GM18507 (cell line): ENCODE measurements at places on chromosomes 3 and 15.
A peak's percentile ranks its signal among the peaks of the same experiment; 100 is the strongest.

DNA sequence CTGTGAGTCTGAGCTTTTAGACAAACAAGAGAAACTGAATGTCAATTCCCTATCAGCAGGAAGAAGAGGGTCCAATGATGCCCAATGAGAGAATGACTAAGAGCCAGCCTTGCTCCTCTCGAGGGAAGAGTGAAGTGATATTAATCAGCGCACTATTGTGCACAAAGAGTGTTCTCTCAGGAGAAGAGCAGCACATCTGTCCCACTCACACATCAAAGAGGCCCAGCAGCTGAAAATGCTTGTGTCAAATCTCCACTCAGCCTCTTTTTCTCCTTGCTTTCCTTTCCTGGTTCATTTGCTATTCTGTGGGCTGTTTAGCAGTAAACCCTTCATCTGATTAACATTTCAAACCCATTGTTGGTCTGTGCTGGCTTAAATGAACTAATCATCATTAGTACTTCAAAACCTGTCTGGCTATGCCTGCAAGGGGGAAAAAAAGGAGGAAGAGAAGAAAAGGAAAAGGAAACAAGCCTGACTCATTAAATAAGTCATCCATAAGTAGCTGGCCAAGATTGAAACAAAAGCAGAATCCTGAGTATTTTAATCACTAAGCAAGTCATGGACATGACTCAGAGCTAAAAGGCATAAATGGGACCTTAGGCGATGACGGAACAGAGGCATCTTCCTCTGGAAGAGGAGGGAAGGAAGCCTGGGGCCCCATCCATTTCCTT lies 912.7 kb downstream of the TUSC7 start:
- no peak for DNase-seq

GRCh38 chr15:43253431-43254403 lies 13.0 kb downstream of the TGM5 start:
- DNase-seq: peak; percentile 22

- DNase-seq: no peak
These were observed 9.4 kb upstream of the SUMF1 start for GRCh38 chr3:4476496-4476895.

DNA sequence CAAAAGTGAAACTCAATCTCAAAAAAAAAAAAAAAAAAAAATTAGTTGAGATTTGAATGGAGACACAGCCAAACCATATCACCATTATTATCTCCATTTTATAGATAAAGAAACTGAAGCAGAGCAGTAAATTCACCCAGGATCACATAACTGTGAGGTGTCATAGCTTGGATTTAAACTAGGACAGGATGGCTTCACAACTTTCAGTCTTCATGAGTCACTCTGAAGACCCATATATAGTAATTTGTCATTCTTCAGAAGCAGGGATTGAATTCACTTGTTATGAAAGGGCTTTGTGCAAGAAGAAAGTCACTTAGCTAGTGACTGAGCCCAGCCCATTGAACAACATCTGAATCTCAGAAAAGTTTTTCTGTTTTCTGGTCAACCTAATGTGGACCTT lies 60.5 kb upstream of the LRIG1 start:
- no peak for DNase-seq

DNA sequence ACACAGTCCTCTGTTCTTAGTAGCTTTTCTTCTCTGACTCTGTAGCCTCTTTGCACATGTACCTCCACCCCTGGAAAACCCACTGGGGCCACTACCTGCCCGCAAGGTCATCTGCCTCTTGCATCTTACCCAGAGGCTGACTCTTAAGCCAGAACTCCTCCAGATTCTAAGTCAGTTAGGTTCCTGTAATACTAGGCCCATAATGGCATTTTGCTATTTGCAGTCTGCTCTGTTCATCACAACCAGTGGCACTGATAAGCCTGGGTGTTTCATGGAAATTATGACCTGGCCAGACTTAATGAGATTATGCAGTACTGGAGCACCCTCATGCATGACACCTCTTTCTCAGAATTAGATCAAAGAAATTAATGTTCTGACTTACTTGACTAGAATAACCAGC lies 31.7 kb upstream of the ATG7 start:
- no peak for DNase-seq

- DNase-seq: no peak
These were observed 196.2 kb downstream of the ROBO2 start for GRCh38 chr3:77236118-77236517.

- no peak for DNase-seq
These were observed 45.4 kb upstream of the RAD18 start for GRCh38 chr3:9008550-9009255.

DNA sequence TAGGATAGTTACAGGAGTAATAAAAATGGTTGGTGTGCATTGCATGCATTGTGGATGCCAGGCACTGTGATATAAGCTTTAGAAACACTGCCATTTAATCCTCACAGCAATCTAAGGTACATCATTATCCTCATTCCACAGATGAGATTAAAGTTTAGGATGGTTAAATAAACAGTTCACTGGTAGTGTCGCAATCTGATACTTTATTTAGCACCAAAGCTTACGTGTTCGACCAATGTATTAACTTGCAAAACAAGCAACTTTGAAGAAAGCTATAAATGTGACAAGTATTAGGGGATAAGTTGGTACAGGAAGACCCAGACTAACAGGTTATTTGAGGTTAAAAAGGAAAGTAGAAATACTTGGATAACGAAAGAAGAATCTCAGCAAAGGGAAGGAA lies 150.5 kb upstream of the ZNF385D start:
- DNase-seq: no peak

DNA sequence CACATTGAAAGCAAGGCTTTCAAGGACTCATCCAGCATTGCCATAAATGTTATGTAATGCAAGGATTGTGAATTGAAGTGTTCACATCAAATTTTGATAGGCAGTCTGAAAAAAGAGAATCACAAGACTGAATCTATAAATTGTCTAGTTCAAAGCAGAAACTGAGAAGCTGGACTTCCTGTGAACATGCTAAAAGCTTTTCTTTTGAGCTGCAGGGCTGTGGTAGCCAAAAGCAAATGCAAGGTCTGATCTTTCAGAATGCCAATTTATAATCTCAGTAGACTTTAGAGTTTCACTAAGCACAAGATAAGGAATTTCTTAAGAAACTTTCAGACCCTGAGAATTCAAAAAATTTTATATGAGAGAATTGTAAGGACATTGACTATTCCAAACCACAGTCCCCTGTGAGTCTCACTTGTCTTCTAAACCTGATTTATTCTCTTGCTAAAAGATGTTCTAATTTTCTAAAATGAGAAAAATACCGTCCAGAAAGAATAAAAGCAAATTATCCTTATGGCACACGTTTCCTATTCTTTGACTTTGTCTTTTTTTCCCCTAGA lies 1700.3 kb downstream of the OTOL1 start:
- DNase-seq: no peak

DNA sequence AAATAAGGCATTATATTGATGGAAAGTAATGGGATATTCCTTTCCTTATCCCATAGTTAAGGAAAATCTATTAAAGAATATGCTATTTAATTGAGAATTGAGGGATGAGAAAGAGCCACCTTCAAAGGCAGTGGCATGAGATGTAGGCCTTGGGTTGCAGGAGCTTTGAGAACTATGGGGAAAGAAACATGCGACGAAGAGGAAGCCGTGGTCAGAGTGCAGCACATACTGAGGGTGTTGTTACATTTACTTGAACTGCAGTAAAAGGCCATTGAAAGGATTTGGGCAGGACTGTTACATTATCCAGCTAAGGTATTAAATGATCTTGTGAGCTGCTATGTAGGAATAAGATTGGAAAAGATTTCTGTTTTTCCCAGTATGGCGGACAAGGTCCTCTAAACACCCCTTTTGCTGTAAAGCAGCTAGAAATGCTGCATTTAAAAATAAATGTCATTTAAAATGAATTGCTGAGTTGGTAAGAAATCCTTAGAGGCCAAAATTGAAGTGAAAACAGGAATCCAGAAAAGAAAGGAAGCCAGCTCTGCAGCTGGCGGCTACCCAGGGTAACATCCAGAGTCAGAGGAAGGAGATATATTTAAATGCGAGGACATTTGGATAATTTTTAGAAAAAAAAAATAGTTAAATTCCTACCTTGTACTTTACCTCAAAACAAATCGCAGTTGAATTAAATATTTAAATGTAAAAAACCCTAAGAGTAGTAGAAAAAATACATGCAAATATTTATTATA lies 61.7 kb downstream of the IL1RAP start:
- no peak for DNase-seq

GRCh38 chr3:179450901-179451264 lies 387 bp downstream of the GNB4 start:
- no peak for DNase-seq
